Activated CD4-positive, alpha-beta T cell treated with anti-CD3 and anti-CD28 coated beads, Interleukin-2, amount 50 U/mL, for 1 hour (primary cell): ENCODE measurements at places on chromosomes 16 and 17.

- DNase-seq: no peak
These were observed 1.8 kb downstream of the KRT15 start for GRCh38 chr17:41516830-41517283.

GRCh38 chr16:57997528-57998265 is 2.8 kb downstream of the ZNF319 start:
- no peak for DNase-seq

DNA sequence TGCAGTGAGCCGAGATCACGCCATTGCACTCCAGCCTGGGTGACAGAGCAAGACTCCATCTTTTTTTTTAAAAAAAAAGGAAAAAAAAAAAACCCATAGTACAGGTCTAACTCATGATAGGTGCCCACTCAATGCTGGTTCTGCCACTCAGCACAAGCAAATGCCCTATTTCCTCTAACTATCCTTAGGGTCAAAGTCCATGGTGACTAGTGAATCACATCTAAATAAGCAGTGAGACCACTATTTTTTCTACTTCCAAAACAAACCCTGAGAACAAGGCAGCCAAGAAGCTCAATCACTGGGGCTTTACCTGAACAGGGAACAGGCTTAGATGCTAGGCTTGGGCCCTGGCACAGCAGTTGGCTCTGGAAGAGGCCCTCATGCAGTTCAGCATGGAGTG is 3.4 kb downstream of the BLTP2 start:
- no peak for DNase-seq

GRCh38 chr16:72895951-72896350 is 152.0 kb downstream of the ZFHX3 start:
- no peak for DNase-seq

- no peak for DNase-seq
These were observed 66.9 kb downstream of the SKAP1 start for GRCh38 chr17:48363161-48363560.

GRCh38 chr16:86574646-86575045 is 3.7 kb upstream of the FOXL1 start:
- DNase-seq: no peak

- peak; percentile 51 for DNase-seq
These were observed 44.0 kb downstream of the SREBF1 start for GRCh38 chr17:17792551-17793377.

DNA sequence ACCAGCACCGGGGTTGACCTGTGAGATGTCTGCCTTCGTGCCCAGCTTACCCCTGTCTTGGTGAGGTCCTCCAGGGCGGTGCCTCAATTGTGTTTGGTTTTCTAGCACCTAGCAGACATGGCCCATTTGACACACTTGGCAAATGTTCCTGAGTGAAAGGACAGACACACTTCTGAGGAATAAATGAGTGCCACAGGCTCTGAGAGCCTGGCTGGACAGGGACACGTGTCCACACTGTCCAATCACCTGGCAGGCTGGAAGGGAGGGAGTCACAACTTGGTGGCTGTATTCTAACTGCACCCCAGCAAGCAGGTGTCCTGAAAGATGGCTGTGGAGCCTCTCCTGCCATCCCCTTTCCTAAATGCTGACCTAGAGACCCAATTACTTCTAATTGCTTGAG is 7.4 kb downstream of the MAP3K14 start:
- no peak for DNase-seq

GRCh38 chr16:13770436-13770835 is 149.5 kb upstream of the ERCC4 start:
- no peak for DNase-seq

GRCh38 chr16:5032748-5033167 is 977 bp downstream of the NAGPA start:
- no peak for DNase-seq

- no peak for DNase-seq
These were observed 9.7 kb upstream of the ARL5C start for GRCh38 chr17:39175695-39176093.

- DNase-seq: no peak
These were observed 144.4 kb downstream of the ZNF18 start for GRCh38 chr17:11852912-11853311.

DNA sequence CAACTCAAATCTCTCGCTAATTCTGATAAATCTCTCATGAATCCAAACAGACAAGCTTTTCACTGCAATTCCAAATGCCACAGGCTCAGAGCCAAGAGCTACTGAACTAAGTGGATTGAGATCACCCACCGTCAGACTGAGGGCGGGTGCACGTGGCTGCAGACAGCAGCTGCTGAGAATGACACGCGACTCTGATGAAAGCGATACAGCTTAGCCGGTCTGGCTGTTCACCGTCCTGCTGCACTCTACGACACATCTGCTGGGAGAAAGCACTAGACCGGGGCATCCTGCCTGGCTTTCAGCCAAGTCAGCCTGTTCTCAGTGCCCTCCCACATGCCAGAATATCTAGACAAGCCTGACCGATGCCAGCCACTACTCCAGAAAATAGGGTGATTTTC is 42.6 kb downstream of the KLHDC4 start:
- no peak for DNase-seq

DNA sequence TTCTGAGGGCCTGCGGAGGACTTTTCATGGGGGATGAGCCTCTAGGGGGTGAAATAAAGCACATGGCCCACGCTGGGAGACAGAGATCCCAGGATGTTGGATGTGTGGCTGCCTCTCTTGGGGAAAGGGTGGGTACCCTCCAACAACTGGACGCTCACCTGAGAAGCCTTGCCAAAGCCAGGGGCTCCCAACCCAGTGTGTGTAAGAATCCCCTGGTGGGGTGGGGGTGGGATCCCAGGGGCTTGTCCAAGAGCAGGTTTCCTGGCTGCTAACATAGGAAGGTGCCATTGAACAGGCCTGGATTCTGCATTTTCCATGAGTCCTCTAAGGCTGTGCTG is 587 bp downstream of the SNX20 start:
- no peak for DNase-seq
